ENCODE measurements at places on chromosomes 2 and 18. TPM values are rescaled to one million over a fixed set of nuclear protein-coding genes. Genes with fewer than 3 reads are reported as not detected.

FHL2 gene
- total RNA-seq = 193 TPM

KIF1A gene
- total RNA-seq = 0.14 TPM

PID1 gene
- 50.2 TPM for total RNA-seq

SERPINB12 gene
- not detected for total RNA-seq

ST8SIA3 gene
- total RNA-seq = not detected

IMPACT gene
- total RNA-seq = 33.6 TPM

DTNA gene
- total RNA-seq = 6.8 TPM

YES1 gene
- 81.4 TPM for total RNA-seq

ASB18 gene
- not detected for total RNA-seq

ATF2 gene
- total RNA-seq = 45.8 TPM

SLC5A7 gene
- total RNA-seq = not detected

GPR17 gene
- total RNA-seq = not detected

GAREM1 gene
- 5.1 TPM for total RNA-seq

CYB5A gene
- 120 TPM for total RNA-seq

KATNAL2 gene
- 0.89 TPM for total RNA-seq

CPLX4 gene
- total RNA-seq = not detected

SIX2 gene
- total RNA-seq = not detected

SRD5A2 gene
- not detected for total RNA-seq

COL5A2 gene
- total RNA-seq = 1,671 TPM

IL18R1 gene
- total RNA-seq = 0.30 TPM

ZNF385B gene
- not detected for total RNA-seq

C2orf49 gene
- total RNA-seq = 26.7 TPM

GPC1 gene
- total RNA-seq = 102 TPM

ASAP2 gene
- 79.5 TPM for total RNA-seq

HOXD10 gene
- 19.4 TPM for total RNA-seq

NRP2 gene
- total RNA-seq = 767 TPM

HTR2B gene
- 2.1 TPM for total RNA-seq

LDLRAD4 gene
- 4.1 TPM for total RNA-seq

HNMT gene
- total RNA-seq = 24.9 TPM

MAP4K4 gene
- total RNA-seq = 250 TPM

ESPNL gene
- total RNA-seq = 1.5 TPM

NCKAP5 gene
- 9.2 TPM for total RNA-seq

KCNG2 gene
- not detected for total RNA-seq
